ENCODE measurements at places on chromosomes 12 and 14. TPM values are rescaled to one million over a fixed set of nuclear protein-coding genes. Genes with fewer than 3 reads are reported as not detected.

GRCh38 chr14:104392396-104393198, 187.0 kb upstream of the C14orf180 start:
- DNase-seq: no peak

- no peak for DNase-seq
Observed at GRCh38 chr12:50597200-50598195, 92.7 kb downstream of the DIP2B start.

- no peak for DNase-seq
Observed at GRCh38 chr14:75230140-75230792, 48.4 kb upstream of the FOS start.

DNA sequence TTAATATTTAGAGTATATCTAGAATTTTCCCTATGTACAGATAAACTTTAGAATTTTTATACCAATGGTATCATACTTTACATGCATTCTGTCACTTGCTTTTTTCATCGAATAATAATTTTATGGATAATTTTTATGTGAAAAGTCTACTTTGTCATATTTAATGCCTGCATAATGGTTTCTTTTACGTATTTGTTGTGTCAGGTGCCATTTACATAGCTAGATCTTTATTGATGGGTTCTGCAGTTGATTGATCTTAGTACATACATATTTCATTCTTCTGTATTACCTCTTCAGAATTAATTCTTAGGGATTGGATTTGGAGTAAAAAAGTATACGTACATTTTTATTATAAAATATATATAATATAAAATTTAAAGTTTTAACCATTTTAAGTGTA, 77.7 kb upstream of the NEDD1 start:
- no peak for DNase-seq

DNA sequence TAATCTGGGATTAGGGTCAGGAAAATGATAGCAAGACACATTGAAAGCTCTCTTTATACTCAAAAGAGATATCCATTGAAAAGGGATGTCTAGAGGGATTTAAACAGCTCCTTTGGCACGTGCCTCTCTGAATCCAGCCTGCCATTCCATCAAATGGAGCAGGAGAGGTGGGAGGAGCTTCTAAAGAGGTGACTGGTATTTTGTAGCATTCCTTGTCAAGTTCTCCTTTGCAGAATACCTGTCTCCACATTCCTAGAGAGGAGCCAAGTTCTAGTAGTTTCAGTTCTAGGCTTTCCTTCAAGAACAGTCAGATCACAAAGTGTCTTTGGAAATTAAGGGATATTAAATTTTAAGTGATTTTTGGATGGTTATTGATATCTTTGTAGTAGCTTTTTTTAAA, 25.4 kb upstream of the PLEKHD1 start:
- no peak for DNase-seq

PLXNC1 gene
- polyA plus RNA-seq: 6.8 TPM

SDSL gene
- 15.7 TPM for polyA plus RNA-seq

SLC4A8 gene
- 3.5 TPM for polyA plus RNA-seq

IFT43 gene
- polyA plus RNA-seq: 53.9 TPM
